Epithelial cell of esophagus (primary cell): ENCODE measurements at places on chromosomes 16 and 17.

- DNase-seq, result no peak
Measured at GRCh38 chr16:88667461-88667860, 4.6 kb upstream of the MVD start.

GRCh38 chr17:8867361-8867981 lies at the start of gene PIK3R6:
TSS of gene PIK3R6 (minus strand) at chr17:8867674. CDS start at chr17:8849794, 17,880 bp downstream.
- no peak for DNase-seq

DNA sequence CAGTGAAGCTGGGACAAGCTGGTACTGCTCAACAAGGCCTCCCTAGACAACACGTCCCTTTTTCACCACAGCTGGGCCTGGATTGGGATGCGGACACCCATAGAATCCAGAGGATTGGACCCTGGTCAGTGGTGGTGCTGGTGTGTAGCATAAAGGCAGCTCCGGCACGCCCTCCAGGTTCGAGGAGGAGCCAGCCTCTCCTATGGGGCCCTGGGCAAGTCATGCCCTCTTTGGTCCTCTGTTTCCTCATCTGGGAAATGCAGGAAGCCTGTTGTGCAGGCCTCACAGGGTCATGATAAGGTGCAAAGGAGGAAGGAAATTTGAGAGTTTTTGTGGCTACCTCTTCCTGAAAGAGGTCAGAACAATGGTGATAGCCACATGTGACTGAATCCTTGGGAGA lies 1741.7 kb downstream of the TP53TG3F start:
- DNase-seq, result no peak

GRCh38 chr17:11284811-11285210 lies 43.8 kb downstream of the SHISA6 start:
- no peak for DNase-seq

- no peak for DNase-seq
Measured at GRCh38 chr17:77429369-77429968, 288.7 kb downstream of the SEC14L1 start.

- no peak for DNase-seq
Measured at GRCh38 chr17:3821101-3821500, 20.1 kb upstream of the ITGAE start.

DNA sequence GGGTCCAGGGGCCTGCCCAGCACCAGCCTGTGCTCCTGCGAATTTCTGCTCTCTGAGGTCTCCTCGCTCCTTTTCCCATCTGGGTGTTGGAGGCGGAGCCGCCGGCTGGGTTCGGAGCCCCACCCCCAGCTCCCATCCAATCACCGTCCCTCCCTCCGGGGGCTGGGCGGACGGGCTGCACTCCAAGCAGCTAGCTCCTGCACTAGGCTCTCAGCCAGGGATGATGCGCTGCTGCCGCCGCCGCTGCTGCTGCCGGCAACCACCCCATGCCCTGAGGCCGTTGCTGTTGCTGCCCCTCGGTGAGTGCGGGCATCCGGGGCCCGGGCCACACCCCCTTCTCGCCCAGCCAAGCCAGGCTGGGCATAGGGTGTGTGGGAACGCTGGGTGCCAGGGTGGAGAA lies at the start of gene NRN1L:
TSS of gene NRN1L (plus strand) at position 202 of the 400 bp plus-strand sequence. CDS start at position 221, 19 bp downstream.
- peak; percentile 89 for DNase-seq

DNA sequence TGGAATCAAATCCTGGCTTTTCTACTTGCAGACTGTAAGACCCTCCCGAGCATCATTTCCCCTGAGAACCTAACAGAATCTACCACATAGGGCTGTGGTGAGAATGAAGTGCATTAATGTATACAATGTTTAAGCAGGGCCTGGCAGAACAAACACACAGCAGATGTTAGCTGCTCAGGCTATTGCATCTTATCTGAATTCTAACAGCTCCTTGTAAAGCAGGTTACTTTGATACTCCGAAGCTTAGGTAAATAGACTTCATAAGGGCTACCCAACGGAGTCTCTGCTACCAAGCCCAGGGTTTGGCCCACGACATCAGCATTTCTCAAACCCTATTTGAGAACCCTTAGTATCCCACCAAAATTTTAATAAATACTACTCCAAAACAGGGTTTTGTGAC lies 24.4 kb upstream of the NOS2 start:
- DNase-seq, result no peak

GRCh38 chr17:22145605-22146178 lies 453.4 kb downstream of the KCNJ18 start:
- no peak for DNase-seq

GRCh38 chr16:88782454-88783390 lies 2.3 kb downstream of the PIEZO1 start:
- peak; percentile 94 for DNase-seq

GRCh38 chr17:690361-690760 lies 24.3 kb downstream of the VPS53 start:
- DNase-seq, result no peak

DNA sequence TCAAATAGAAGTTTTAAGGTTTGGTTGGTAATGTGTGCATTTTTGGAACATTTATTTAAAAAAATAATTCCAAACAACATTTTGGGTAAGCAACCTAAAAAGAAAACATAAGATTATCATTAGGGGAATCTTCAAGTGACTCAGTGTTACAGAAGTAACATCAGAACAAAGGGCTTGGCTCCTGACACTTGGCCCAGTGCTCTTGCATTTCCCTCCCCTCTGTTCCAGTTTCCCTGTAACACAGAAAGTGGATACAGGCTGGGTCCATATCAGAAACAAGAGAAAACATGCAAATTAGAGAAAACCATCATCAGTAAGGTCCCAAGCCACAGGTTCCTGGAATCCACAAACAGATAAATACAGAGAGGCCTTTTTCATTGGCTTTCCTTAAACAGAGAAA lies 40.1 kb downstream of the SKAP1 start:
- no peak for DNase-seq

GRCh38 chr16:55494994-55495421 lies 13.9 kb upstream of the LPCAT2 start:
- peak; percentile 82 for DNase-seq

DNA sequence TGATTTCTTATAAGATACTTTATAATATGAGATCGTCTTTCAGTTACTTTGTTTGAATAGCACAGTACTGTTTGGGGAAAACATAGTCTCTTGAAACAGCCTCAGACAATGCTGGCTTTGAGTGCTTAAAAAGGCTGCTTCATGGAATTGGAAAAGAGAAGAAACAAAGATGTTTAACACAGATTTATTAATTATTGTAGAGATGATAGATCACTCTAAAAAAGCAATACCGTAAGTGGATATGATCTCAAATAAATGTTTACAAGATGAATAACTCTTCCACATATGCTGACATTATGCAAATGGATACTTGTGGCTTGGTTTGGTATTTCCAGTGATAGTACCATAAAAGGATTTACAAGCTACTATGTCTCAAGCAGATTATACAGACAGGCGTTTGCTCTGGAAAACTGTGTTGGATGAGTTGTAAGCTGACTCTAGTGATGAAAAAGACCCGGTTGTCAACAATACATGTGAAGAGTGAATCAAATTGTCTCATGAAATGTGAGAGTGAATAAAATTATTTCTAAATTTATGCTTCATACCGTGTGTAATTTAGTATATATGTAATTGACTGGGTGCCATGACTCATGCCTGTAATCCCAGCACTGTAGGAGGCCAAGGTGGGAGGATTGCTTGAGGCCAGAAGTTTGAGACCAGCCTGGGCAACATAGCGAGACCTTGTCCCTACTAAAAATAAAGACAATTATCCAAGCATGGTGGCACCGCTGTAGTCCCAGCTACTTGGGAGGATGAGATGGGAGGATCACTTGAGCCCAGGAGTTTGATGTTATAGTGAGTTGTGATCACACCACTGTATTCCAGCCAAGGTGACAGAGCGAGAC lies 105.4 kb downstream of the FTO start:
- DNase-seq, result peak; percentile 73

GRCh38 chr17:16489431-16489830 lies 2.6 kb downstream of the LRRC75A start:
- no peak for DNase-seq

DNA sequence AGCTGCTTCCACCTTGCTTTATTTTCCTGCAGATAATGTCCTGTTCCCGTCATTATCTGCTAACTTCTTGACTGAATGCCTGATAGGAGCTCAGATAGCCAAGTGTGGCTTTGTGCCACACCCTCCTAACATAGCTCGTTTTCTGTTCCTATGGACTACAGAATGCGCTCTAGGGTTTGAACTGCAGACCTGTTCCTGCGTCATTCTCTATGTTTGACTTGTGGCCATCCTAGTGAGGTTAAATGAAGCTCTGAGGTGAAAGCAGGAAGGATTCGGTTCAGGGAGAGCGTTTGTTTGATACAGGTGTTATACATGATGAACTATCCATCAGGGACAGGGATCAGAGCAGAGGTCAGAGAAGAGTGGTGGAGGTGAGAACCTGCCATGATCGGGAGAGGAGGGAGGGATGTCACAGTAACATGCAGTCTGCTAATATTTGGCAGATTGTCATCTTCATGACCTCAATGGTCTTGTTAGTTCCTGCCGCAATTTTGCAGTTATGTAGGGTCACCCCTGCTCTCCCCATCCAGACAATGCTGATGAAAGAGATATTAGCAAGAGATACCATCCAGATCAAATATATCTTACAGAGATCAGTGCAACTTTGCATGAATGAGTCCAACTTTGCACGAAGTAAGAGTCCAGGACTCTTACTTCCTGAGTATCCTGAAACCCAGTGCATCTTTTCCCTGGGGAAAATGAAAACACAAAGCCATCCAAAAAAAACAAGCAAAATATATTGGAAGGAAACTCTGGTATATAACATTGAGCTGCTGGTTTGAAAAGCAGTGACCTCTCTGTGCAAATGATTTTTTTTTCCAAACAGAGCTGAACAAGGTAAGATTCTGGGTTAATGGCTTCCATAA lies 32.8 kb downstream of the MPHOSPH6 start:
- DNase-seq, result no peak

DNA sequence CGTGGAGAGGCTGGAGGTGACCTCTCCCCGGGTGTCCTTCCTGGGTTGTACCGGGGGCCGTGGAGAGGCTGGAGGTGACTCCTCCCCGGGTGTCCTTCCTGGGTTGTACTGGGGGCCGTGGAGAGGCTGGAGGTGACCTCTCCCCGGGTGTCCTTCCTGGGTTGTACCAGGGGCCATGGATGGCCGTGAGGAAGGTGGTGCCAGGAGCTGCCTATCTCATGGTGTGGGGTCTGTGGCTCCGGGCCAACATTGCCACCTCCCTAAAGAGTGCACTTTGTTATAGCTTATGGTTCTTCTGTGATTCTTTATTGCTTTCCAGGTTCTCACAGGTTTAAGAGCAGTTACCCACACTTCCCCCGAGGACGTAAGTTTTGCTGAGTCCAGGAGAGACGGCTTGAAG lies 86.3 kb upstream of the ZNF750 start:
- no peak for DNase-seq

DNA sequence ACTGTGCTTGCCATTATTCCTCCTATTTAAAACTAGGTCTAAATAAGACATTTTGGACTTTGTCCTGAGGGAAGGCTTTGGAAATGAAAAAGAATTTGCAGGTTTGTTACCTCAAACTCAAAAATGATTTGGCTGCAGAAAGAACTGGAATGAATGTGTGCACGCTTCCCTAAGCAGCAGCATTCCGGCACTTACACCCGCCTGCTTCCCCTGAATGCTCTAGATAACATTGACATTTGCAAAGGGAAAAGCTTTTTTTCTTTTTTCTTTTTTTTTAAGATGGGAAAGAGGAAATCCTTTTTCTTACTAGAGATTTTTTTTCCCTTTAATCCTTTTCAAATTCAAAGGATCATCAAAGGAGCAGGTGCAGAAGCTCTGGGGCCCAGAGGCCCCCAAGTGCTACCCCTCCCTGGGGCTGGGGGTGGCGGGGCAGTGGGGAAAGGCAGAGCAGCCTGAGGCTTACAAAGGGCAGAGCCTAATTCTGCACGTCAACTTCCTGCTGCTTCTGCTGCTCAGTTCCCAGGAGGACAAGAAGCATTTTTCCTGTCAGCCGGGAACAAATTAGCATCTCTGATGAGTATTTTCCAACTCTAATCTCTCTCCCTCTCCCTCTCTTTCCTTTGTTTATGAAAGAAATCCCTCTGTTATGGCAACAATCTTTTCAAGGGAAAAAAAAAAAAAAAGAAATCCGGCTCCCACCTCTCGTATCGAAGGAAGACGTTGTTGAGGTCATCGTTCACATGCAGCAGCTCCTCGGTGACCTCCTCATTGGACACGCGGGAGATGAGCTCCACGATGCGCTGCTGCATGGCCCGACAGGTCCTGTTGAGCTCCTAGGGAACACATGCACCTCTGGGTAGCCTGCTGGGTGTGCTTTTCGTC lies 32.1 kb upstream of the SREBF1 start:
- DNase-seq, result no peak

GRCh38 chr17:32333187-32333586 lies 8.8 kb downstream of the C17orf75 start:
- no peak for DNase-seq

DNA sequence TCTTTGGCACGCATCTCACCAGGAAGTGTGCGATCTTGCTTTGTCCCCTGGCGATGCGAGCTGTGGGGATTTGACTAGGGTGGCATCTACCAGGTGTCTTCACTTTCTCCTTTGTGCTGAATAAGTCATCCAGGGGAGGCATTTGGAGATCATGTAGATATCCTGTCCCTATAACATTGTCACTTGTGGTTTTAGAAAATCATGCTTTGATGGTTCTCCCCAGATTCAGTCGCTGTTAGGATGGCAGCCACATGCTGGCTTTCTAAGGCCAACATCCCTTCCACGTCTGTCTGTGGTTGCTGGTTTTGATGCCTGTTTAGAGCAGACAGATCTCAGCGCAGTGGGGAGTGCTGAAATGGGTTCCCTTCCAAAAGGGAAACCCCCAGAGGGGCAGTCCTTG lies 2.5 kb downstream of the ADAD2 start:
- DNase-seq, result no peak

- peak; percentile 74 for DNase-seq
Measured at GRCh38 chr17:55086635-55087058, 118.1 kb downstream of the STXBP4 start.

DNA sequence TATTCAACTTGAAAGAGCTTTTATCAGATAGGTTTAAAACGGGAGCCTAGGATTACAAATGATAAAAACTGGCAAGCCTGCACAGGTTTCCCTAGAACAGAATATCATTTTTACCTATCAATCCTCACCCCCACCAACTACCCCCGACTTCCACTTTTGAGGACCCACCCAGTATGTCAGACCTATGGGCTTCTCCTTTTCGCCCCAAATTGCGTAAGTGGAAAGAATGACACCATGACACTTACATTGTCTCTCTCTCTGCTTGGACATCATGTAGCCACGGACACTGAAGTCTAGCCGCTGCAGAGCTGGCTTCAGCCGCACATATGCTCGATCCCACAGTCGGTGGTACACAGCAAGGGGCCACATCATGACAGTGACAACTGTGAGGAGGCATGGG lies 7.4 kb upstream of the PSMC3IP start:
- DNase-seq, result no peak

DNA sequence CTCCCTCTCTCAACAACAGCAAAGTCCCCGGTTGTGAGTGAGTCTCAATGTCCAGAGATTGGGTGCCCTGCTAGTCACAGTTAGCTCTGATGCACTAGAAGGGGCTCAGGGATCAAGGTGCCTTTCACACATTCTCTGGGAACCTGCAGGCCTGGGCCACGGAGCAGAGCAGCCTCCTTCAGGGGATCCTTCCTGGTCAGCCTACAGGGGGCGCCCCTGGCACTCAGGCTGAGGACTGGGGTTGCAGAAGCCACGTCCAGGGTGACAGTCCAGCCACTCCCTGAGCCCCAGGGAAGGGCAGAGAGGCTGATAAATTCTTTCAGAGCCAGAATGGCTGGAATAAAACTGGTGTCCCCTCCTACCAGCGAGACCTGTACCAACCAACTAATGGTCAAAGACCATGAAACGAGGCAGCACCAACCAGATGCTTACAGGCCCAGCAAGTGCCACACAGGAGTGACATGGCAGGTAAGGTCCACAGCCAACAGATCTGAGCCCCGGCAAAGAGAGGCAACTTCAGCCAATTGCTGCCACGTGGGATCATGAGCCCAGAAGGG lies 43.5 kb downstream of the ST3GAL2 start:
- DNase-seq, result peak; percentile 51
